Peyer's patch (tissue), 4 donors: ENCODE measurements at places on chromosomes 7 and 10. TPM values are rescaled to one million over a fixed set of nuclear protein-coding genes. Genes with fewer than 3 reads are reported as not detected.

GRCh38 chr10:133310399-133310755, 1.7 kb downstream of the ZNF511 start:
- no peak for DNase-seq

DNA sequence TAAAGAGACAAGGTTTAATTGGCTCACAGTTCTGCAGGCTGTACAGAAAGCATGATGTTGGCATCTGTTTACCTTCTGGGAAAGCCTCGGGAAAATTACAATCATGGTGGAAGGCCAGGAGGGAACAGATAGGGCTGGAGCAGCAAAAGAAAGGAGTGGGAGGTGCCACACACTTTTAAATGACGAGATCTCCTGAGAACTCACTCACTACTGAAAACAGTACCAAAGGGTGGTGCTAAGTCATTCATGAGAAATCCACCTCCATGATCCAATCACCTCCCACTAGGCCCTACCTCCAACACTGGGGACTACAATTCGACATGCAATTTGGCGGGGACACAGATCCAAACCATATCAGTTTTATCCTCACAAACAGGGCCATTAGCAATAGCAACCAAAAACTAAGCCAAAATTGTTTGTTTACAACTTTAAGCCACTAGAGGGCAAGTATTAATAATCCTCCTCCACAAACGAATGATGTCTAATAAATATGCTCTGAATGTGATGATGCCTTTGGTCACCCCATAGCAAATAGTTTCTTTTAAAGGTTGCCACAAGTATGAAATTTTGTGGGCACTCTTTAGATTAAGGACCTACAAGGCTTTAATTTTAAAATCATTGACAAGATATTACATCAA, 129.2 kb upstream of the NRBF2 start:
- DNase-seq: no peak

DNA sequence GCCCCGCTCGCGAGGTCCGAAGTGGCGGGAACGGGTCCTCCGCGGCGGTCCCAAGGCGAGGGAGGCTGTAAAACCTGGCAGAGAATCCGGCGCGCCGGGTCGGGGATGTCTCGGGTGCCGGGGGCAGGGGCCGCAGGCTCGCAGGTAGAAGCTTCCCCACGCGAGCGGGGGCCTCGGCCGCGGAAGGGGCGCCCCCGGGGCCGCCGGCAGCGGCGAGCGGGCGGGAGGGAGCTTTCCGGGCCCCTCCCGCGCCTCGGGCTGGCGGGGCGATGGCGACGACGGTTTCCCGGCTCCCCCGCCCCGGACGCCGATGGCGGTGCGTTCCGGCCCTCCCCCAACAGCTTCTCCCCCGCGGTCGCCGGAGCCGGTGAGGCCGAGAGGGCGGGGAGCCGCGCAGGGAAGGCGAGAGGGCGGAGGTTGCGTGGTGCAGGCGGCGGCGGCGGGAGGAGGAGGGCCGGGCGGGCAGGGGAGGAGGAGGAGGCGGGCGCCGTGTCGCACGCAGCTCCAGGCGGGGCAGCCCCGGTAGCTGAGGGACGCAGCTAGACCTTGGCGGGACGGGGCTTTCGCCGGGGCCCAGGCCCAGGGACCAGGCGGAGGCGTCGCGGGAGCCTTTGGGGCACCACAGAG, at the start of gene CUL1:
CUL1 (plus strand) TSS at position 507 of the 627 bp plus-strand sequence. CDS start 31,220 bp downstream, outside the sequence.
- peak; percentile 93 for DNase-seq

DNA sequence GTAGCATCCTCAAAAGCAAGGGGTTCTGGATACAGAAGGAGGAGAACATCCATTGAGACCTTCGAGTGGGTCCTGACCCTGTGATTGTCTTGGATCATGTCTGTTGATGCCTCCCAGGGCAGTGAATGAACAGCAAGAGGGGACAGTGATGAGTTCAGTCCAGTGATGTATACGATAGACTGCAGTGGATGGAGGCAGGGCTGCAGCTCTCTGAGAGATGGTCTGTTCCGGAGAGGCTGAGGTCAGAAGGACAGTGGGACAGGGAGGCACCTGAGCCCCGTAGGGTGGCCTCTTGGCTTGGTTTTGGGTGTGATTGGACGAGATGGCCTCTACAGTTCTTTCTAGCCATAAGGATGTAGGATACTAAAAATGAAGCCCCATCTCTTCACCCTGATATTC, 280.4 kb downstream of the CAMK1D start:
- no peak for DNase-seq

GRCh38 chr10:112815269-112816032, 134.6 kb upstream of the TCF7L2 start:
- no peak for DNase-seq

COMMD3 gene
- total RNA-seq: 33.2 TPM

TASOR2 gene
- total RNA-seq: 52.8 TPM
